ENCODE measurements at places on chromosomes 16 and 17.

- no peak for DNase-seq
Measured at GRCh38 chr16:47949276-47949675, 206.5 kb downstream of the ABCC12 start.

DNA sequence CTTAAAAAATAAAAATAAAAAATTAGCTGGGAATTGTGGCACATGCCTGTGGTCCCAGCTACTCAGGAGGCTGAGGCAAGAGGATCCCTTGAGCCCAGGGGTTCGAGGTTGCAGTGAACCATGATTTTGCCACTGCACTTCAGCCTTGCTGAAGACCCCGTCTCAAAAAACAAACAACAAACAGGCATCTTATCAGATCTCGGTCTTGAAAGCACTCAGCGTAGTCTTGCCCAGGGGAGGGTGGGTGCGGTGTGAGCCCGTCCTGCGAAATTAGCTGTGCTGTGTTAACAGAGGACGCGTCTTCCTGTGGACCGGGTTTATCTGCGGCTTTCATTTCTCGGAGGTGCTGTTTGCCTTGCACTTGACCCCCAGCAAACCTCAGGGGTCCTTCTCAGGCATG lies 5.4 kb downstream of the GAA start:
- no peak for DNase-seq

GRCh38 chr17:43604549-43604948 lies 57.2 kb downstream of the MEOX1 start:
- no peak for DNase-seq

DNA sequence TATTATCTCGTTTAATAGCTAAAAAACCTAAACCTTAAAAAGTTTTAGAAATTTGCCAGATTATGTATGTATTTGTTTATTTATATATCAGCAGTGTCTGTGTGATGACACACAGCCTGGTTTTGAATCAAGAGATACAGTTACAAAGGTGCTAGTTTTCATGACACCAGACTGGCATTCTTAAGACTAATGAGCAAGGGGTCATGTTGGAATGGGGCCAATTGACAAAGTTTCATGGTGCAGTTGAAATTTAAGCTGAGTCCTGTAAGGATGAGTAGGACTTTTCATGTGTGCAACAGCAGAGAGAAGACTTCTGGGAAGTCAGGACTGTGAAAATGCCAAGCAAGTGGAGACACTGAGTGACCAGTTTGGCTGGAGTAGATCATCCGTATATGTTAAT lies 3.2 kb upstream of the KRT10 start:
- no peak for DNase-seq

- DNase-seq, result no peak
Measured at GRCh38 chr17:69480245-69480644, 65.7 kb downstream of the MAP2K6 start.

DNA sequence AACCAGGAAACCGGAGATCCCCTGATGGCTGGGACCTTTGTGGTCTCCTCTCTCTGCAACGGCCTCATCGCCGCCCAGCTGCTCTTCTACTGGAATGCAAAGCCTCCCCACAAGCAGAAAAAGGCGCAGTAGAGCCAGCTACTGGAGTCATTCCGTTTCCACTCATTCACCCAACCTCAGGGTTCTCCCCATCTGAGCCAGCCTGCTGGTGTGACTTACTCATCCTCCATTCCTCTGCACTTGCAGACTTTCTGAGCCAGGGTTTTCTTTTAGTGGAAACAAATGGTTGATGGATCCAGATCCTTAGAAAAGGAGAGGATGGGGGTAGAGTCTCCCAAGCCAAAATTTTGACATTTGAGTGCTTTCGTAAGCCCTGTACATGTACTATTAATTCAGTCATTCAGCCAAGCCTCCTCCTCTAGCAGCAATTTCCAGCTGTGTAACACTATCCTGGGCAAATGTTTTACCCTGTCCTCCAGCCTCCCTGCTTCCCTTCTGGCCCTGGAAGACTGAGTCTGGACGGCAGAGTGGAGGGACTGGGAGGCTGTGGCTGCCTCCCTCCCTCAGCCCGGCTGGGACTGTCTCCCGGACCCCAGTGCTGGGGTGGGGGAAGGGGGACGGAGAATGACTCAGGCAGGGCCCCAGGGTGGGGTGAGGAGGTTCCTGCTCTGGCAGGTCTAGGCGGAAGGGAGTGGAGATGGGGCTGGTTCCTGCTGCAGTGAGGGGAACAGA lies 2.3 kb downstream of the SOX15 start:
- DNase-seq, result peak; percentile 97

- DNase-seq, result no peak
Measured at GRCh38 chr16:85326113-85326793, 214.0 kb upstream of the CIBAR2 start.

DNA sequence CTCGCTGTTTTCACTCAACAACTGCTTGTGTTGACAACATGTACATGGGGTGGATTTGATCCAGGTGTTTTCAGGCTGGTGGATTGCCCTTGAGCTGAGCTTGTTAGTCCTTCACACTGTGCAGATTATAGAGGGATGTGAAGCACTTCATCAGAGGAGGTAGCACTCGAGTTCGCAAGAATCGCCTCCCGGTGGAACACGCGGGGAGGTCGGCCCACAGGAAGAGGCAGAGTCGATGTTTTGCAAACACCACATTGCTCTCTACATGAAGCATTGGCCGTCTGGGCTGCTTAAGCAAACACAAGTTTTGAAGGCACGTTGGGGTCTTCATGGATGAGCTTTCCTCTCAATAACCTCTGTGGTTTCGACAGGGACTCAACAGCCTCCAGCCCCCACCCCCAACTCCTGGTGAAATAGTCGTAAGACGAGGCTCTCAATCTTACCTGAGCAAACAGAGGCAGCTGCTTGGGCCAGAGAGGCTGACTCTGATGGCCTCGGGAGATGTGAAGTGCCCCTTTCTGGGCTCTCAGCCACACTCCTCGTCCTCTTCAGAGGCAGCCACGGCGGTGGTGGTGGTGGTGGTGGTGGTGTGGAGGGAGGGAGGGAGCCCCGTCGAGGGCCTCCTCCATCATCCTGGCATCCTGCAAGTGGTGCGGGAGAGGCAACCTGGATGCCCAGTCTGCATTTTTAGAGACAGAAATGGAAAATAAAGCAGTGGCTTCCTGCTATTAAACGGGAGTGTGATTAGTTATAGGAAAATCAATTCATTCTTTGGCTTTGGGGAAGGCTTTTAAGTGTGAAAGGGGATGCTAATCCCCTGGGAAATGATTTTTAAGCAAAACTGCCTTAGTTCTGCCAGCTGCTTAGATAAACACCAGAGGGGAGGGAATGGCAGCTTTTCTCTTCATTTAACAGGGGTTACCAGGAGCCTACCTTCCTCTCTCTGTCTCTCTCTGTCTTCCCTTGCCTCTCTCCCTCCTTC lies 552.5 kb upstream of the EEF2KMT start:
- DNase-seq, result no peak

DNA sequence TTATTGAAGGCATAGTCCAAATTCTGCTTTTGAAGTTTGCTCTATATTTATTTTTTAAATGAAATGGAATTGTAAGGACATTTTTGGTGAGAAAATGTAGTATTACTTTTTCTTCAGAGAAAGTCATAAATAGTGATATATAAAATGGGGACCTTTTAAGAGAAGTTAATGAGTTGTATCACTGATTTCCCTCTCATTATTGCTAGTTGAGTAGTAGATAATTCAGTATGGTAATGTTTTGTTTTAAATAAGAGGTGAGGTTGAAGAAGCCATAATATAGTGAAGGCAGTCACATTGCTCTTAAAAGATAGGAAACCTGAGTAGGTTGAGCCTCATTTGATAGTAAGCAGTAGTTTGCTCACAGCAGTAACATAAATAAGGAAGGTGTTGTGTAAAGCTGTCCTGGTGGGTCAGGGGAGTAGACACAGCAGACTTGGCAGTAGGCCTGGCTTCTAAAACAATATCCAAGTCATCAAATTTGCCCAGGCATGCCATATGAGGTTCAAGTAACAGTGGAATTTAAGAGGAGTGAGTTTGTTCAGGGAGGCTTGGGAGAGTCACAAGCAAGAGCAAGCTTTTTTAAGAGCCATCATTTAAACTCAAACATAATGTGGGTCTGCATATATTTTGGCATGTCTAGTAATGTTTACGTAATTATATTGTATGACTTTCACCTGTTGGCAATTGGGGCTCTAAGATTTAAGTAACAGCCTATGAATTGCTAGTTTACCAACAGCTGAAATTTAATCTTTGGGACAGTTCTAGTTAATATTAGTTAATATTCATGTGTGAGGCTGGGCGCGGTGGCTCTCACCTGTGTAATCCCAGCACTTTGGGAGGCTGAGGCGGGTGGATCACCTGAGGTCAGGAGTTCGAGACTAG lies 6.5 kb downstream of the NFATC3 start:
- DNase-seq, result peak; percentile 70

Data from fibroblast of lung (primary cell).